ENCODE measurements at places on chromosomes 11 and 22. TPM values are rescaled to one million over a fixed set of nuclear protein-coding genes. Genes with fewer than 3 reads are reported as not detected.

Gene MRPL48
- total RNA-seq: 36.3 TPM

Gene CATSPERZ
- total RNA-seq: not detected

Gene OR5A1
- total RNA-seq: not detected

GRCh38 chr11:11237070-11237832, 115.8 kb downstream of the CSNK2A3 start:
- DNase-seq: no peak

Gene RAG2
- total RNA-seq: not detected

Measured in right cardiac atrium (tissue), 5 donors.